EH (cell line): ENCODE measurements at places on chromosomes 4 and X.

DNA sequence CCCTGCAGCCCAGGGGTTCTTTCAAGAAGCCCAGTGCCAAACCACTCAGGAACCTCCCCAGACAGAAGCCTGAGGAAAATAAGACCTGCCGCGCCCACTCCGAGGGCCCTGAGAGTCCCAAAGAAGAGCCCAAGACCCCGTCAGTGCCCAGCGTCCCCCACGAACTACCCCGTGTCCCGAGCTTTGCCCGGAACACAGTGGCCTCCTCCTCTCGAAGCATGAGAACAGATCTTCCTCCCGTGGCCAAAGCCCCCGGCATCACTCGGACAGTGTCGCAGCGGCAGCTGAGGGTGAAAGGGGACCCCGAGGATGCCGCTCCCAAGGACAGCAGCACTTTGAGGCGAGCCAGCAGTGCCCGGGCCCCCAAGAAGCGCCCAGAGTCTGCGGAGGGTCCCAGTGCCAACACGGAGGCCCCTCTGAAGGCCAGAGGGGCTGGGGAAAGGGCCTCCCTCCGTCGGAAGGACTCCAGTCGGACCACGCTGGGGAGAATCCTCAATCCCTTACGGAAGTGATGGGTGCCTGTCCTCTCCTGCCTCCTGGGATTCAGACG is 40.2 kb downstream of the FHDC1 start:
- DNase-seq = no peak

DNA sequence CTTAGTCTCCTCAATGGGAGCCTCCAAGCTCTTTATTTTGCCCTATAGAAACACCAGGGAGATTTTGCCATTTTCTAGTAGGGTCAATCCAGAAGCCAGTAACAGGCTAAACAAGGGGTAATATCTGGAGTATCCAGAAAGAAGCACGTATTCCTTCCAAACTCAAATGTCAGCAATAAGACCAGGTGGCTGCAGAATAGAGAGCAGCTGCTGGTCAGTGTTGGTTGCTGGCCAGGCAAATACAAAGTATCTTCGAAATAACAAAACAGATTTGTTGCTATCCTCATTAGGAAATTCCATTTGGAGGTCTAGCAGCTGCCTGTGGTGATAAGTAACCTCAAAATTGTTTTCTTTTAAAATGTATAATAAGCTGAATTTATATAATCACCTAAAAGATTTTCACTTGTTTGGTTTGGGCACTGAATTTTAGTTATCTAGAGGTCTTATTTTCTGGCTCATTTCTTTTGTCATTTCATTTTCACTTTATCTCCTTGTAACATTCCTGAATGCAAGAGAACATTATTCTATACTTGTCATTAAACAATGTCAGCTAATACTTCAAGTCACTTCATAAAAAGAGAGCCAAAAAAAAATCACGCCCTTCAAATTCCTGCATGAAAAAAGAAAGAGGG is 320.6 kb downstream of the DTHD1 start:
- no peak for DNase-seq

DNA sequence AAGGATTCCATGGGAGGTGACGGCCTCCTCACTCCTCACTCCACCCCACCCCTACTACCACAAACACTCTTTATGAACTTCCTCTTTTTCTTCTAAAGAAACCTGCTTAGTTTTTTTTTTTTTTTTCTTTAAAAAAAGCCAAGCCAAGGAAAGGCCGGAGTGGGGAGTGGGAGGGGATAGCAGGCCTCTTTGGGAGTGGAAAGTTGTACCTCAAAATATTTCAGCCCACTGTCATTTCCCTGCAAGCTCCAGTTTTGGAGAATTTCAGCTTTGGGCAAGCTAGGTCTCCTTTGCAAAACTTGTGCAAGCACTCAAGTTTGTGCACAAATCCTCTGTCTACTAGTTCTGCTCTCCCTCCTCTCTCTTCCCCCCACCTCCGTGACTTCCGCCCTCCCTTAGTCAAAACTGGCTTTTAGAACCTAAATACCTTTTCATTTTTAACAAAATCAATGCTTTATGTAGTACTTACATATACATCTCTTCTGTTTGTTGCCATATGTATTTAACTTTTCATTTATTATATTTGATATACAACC is 512 bp upstream of the ANTXR2 start:
- DNase-seq = no peak

GRCh38 chrX:20237864-20238263 is 28.8 kb downstream of the RPS6KA3 start:
- DNase-seq = peak; percentile 32

DNA sequence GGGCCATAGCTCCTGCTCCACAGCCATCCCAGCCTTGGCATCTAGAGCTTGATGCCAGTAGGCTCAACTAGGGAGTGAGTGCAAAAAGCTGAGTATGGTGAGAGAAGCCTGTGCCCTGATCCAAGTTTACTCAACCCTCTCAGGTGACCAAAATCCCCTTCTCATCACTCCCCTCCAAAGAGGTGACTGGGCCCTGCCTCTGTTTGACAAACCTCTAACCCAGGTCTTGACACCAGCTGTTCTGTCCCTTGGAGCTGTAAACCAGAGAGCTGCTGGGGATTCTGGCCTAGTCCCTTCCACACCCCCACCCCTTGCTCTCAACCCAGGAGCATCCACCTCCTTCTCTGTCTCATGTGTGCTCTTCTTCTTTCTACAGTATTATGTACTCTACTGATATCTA is 73.5 kb downstream of the MSN start:
- no peak for DNase-seq

GRCh38 chrX:134480061-134480460 is 20.1 kb downstream of the HPRT1 start:
- DNase-seq = peak; percentile 42

- DNase-seq = peak; percentile 14
Measured at GRCh38 chr4:185283723-185284122, 74.3 kb downstream of the SNX25 start.

DNA sequence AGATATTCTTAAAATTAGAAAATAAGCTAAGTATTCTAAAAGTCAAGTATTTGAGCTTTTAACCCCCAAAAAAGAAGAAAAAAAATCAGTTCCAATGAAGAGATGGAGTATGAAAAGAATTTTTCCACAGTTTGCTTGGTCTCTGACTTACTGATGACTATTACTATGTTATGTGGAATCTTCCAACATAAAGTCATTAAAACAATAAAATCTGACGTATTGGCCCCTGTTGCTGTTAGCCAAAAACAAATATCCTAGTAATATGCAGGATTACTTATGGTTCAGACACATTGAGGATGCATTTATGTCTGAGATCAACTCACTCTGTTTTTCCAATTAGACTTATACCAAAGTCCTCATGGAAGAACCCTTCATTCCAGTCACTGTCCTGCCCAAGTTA is 517.2 kb upstream of the ADGRL3 start:
- DNase-seq = peak; percentile 92

GRCh38 chr4:148852092-148852699 is 410.0 kb upstream of the NR3C2 start:
- no peak for DNase-seq

- no peak for DNase-seq
Measured at GRCh38 chrX:819684-820083, 189.1 kb downstream of the SHOX start.
